Activated CD8-positive, alpha-beta T cell treated with anti-CD3 and anti-CD28 coated beads for 36 hours (primary cell): ENCODE measurements at places on chromosomes 11 and 22. TPM values are rescaled to one million over a fixed set of nuclear protein-coding genes. Genes with fewer than 3 reads are reported as not detected.

The TSGA10IP gene
- not detected for total RNA-seq

The PLET1 gene
- total RNA-seq = not detected

The PTPN5 gene
- not detected for total RNA-seq

The ANGPTL5 gene
- total RNA-seq = not detected

The DENND6B gene
- 5.3 TPM for total RNA-seq

The RASD2 gene
- total RNA-seq = not detected

The BTBD10 gene
- 17.5 TPM for total RNA-seq

The FGF3 gene
- total RNA-seq = not detected

The MED17 gene
- 31.3 TPM for total RNA-seq

The SLC25A45 gene
- 12.8 TPM for total RNA-seq

The GLYATL2 gene
- not detected for total RNA-seq

The PNPLA3 gene
- 0.58 TPM for total RNA-seq

The IFITM1 gene
- 304 TPM for total RNA-seq

The LRRC55 gene
- not detected for total RNA-seq

The ABCG4 gene
- not detected for total RNA-seq

The TESMIN gene
- total RNA-seq = 3.4 TPM

The DCHS1 gene
- total RNA-seq = 1.6 TPM

The CSF2RB gene
- 0.29 TPM for total RNA-seq

The TMEM191B gene
- 1.2 TPM for total RNA-seq

The NCF4 gene
- 2.5 TPM for total RNA-seq

The ZNF215 gene
- total RNA-seq = 2.5 TPM

The PDGFB gene
- 1.7 TPM for total RNA-seq

The TEX54 gene
- not detected for total RNA-seq

The TPST2 gene
- 30.7 TPM for total RNA-seq

The C1QTNF6 gene
- total RNA-seq = 6.4 TPM

The OR8G1 gene
- not detected for total RNA-seq

The RFPL2 gene
- total RNA-seq = not detected

The SPA17 gene
- total RNA-seq = 3.6 TPM

The C11orf21 gene
- 2.1 TPM for total RNA-seq

The ELFN2 gene
- total RNA-seq = 0.52 TPM

The ARHGEF17 gene
- total RNA-seq = 0.41 TPM

The ATXN10 gene
- 121 TPM for total RNA-seq

The FAT3 gene
- not detected for total RNA-seq

The PATE2 gene
- total RNA-seq = not detected

The OR2D2 gene
- total RNA-seq = not detected

The RGL4 gene
- total RNA-seq = 11.9 TPM

The BAIAP2L2 gene
- 0.61 TPM for total RNA-seq

The PRR5L gene
- 8.1 TPM for total RNA-seq

The MS4A4E gene
- not detected for total RNA-seq

The NAALADL1 gene
- 6.6 TPM for total RNA-seq

The POGLUT3 gene
- total RNA-seq = 14.2 TPM

The ASPHD2 gene
- 14.0 TPM for total RNA-seq

The ANO9 gene
- total RNA-seq = 29.0 TPM

The GUCY1A2 gene
- total RNA-seq = not detected

The GLYAT gene
- not detected for total RNA-seq

The FGF19 gene
- not detected for total RNA-seq

The TEAD1 gene
- 0.25 TPM for total RNA-seq

The WNT7B gene
- total RNA-seq = not detected

The SCGB1A1 gene
- total RNA-seq = not detected

The DCDC1 gene
- total RNA-seq = not detected

The OR52A1 gene
- not detected for total RNA-seq
